Brain microvascular endothelial cell (primary cell): ENCODE measurements at places on chromosomes 5 and 9.
A peak's percentile ranks its signal among the peaks of the same experiment; 100 is the strongest.

GRCh38 chr5:170614720-170615119, 110.9 kb downstream of the KCNIP1 start:
- no peak for DNase-seq

DNA sequence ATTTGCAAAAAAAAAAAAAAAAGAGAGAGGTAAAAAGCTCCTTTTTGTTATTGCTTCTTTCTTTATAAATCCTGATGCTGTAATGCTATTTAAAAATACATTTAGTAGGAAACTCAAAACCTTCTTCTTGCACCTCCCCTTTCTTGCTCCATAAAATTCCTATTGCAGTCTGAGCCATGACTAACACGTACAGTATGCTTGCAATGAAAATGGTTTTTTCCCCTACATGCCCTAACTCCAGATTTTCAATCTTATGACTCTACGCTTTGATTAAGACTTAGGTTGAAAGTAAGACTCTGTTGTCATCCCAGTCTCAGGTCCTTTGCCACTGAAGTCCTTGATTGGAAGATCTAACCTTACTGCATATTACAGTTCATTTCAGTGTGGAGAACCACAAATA, 23.9 kb downstream of the FGF10 start:
- DNase-seq: no peak

GRCh38 chr9:134492281-134492691, 149.3 kb upstream of the COL5A1 start:
- DNase-seq: peak; percentile 23

DNA sequence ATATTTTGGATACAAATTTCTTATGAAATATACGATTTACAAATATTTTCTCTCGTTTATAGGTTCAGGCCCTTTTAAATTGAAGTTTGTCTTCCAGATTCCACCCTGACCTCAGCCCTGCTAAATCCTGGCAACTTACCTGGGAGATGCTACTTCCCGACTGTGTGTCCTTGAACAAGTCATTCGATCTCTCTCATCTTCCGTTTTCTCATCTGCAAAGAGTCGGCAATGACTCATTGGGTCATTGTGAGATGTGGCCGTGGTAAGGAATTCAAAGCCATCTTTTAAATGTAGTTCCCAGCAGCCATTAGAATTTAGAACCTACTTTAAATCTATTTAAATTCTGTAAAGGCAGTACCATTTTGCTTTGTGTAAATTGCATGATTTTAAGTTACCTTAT, 72.5 kb downstream of the LHX2 start:
- no peak for DNase-seq

GRCh38 chr5:149188383-149188782, 47.1 kb downstream of the ABLIM3 start:
- DNase-seq: no peak

DNA sequence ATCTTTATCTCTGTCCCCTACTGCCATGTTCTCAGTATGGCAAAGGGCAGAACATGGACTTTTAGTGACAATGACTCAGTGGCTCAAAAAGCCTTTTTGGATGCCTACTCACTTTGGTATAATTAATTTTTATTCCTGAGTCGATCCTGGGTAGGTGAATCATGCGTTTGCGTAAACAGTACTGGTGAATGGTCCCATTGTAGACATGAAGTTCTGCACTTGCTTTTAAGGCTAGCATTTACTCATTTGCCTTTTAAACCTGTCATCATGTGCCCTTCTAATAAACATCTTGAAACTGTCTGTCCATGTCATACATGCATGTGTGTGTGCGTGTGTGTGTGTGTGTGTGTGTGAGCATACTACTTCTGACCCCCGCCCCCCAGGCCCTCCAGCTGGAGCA, 223.0 kb downstream of the AUH start:
- DNase-seq: no peak

- no peak for DNase-seq
These were observed 4.8 kb downstream of the USP20 start for GRCh38 chr9:129840034-129840433.

GRCh38 chr9:8904771-8905515, 1105.4 kb upstream of the DMAC1 start:
- DNase-seq: no peak
